Melanocyte of skin (primary cell): ENCODE measurements at places on chromosomes 5 and 9. TPM values are rescaled to one million over a fixed set of nuclear protein-coding genes. Genes with fewer than 3 reads are reported as not detected.

The HTR1A gene
- total RNA-seq: not detected in 2 replicates

The SLC6A18 gene
- not detected in 2 replicates for total RNA-seq

The ADAMTS16 gene
- under 0.01 TPM in 2 replicates for total RNA-seq

The ABCA2 gene
- 6.0 and 7.2 TPM in 2 replicates for total RNA-seq

The FBXL7 gene
- total RNA-seq: 26.5 and 34.4 TPM in 2 replicates

The IL5 gene
- total RNA-seq: not detected in 2 replicates

The HACD4 gene
- 3.4 and 7.3 TPM in 2 replicates for total RNA-seq

The CYFIP2 gene
- 11.7 and 14.3 TPM in 2 replicates for total RNA-seq

The TMEM174 gene
- total RNA-seq: not detected in 2 replicates

The HRH2 gene
- 0.73 TPM in 1 of 2 replicates, not detected in the other for total RNA-seq

The ADRA1B gene
- 2.7 and 4.5 TPM in 2 replicates for total RNA-seq

The PCDHGC5 gene
- total RNA-seq: 1.0 and 2.9 TPM in 2 replicates
